Left renal pelvis (tissue), 4 donors: ENCODE measurements at places on chromosomes 4 and X. TPM values are rescaled to one million over a fixed set of nuclear protein-coding genes. Genes with fewer than 3 reads are reported as not detected.

Gene HSD17B13
- 0.53 TPM for polyA plus RNA-seq

Gene PHKA1
- 5.9 TPM for polyA plus RNA-seq

Gene FAM199X
- 48.1 TPM for polyA plus RNA-seq

Gene DKC1
- polyA plus RNA-seq: 58.8 TPM

Gene CLGN
- 4.2 TPM for polyA plus RNA-seq

Gene PDE6B
- 43.4 TPM for polyA plus RNA-seq

Gene FAT1
- 239 TPM for polyA plus RNA-seq

Gene PF4V1
- 1.2 TPM for polyA plus RNA-seq

Gene PCDH19
- 2.7 TPM for polyA plus RNA-seq

Gene MAGEB17
- not detected for polyA plus RNA-seq

Gene FHDC1
- 4.4 TPM for polyA plus RNA-seq

Gene PAGE1
- polyA plus RNA-seq: not detected

Gene NLGN3
- polyA plus RNA-seq: 6.9 TPM

Gene CD38
- polyA plus RNA-seq: 0.93 TPM

Gene GPAT3
- 17.9 TPM for polyA plus RNA-seq

DNA sequence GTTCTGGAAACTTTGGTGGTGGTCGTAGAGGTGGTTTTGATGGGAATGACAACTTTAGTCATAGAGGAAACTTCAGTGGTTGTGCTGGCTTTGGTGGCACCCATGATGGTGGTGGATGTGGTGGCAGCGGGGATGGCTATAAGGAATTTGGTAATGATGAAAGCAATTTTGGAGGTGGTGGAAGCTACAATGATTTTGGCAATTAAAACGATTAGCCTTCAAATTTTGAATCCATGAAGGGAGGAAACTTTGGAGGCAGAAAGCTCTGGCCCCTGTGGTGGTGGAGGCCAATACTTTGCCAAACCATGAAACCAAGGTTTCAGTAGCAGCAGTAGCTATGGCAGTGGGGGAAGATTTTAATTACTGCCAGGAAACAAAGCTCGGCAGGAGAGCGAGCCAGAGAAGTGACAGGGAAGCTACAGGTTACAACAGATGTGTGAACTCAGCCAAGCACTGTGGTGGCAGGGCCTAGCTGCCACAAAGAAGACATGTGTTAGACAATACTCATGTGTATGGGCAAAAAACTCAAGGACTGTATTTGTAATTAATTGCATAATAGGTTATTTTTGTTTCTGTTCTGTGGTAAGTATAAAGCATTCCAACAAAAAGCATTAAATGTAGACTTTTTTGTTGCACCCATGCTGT, 23.2 kb upstream of the SOD3 start:
- DNase-seq: no peak

DNA sequence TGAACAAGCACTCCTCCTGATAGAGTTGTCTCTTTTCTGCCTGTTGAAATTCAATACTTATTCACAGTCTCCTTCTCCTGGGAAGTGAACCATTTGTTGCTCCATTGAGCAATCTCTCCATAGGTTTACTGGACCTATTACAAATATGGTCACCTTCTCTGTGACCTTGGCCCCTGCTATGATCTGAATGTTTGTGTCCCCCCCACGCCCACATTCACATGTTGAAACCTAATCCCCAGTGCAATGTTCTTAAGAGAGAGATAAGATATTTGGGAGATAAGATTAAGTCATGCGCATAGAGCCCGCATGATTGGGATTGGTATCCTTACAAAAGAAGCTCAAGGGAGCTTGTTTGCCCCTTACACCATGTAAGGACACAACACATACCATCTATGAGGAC, 54.1 kb upstream of the GABRE start:
- DNase-seq: no peak

DNA sequence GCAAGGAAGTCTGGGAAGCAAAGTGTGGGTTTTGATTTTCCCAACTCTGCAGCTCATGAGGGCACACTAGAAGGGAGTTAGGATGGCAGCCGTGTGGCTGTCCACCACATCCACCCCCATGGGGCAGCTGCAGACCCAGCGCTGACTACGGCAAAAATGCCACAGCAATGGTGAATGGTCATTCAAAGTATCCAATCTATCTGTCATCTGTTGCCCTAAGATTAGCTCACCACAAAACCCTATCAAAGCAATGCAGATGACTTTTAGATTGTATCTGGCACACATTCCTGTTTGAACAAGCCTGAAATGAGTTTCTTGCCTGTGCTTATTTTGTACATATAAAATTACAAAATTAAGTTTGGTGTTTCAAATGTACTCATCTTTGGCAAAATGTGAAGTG, 29.7 kb upstream of the HPSE start:
- no peak for DNase-seq

GRCh38 chr4:22504922-22505321, 10.9 kb downstream of the ADGRA3 start:
- DNase-seq: no peak

GRCh38 chr4:112823606-112824005, 186.7 kb downstream of the LARP7 start:
- DNase-seq: no peak

GRCh38 chr4:143961075-143961474, 55.7 kb upstream of the GYPE start:
- no peak for DNase-seq

GRCh38 chr4:81085291-81085690, 54.8 kb downstream of the BMP3 start:
- DNase-seq: no peak

- no peak for DNase-seq
Measured at GRCh38 chr4:93827272-93827947, 1.1 kb upstream of the ATOH1 start.

DNA sequence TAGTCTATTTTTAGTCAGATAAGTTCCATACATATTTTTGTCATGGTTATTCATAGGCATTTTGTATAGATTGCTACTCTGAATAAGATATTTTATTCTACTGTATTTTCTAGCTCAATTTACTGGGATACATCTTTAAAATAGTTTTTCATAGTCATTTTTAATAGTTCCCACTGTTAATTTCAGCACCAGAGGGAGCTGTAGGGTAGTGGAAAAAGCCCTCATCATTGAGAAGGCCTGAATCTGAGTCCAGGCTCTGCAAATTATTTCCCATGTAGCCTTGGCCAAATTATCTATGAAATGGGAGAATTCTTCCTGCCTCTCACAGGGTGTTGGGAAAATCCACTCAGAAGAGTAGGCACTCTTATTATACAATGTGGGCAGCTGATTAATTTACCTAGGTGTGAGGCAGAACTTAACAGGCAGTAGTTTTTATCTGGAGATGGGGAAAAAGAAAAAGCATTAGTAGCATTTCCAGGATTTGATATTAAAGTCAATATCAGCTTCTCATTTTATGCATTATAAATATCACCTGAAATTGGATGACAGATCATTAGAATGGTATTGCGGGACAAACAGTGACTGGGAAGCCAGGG, 102.9 kb upstream of the PAQR3 start:
- DNase-seq: peak; percentile 6

DNA sequence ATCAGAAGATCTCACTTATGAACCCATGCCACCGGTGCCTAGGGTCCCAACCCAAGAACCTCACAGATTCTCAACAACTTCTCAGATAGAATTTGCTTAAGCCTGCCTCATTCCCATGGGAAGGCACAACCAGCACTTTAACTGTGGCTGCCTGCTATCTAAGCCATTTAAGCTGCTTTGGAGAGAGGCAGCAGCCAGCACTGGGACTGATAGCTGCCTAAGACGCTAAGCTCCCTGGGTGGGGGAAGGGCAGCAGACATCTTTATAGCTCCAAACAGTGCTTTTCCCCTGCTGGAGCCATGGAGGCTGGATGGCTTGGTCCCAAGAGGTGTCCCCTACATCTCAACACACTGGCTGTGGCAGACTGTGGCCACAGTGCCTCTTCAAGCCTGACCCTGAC, 1268.6 kb downstream of the FAM133A start:
- DNase-seq: no peak

- DNase-seq: no peak
Measured at GRCh38 chr4:31104043-31104442, 383.9 kb downstream of the PCDH7 start.

DNA sequence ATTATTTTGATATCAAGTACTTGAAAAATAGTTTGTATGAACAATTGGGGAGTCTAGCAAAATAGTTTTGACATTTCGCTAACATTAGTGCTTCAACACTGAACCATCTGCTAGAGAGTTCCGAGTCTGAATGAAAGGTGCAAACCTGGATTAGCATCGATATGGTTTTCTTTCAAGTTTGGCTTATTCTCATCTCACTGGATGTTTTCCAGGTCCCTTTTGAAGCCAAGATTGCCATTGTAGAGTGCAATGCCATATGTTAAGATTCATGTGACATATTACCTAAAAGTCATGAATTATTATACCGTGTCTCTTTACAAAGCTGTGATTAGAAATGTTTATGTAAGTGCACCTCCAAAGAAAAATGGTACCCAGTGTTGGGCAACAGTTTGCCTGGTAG, 36.8 kb upstream of the NAA11 start:
- no peak for DNase-seq

- DNase-seq: no peak
Measured at GRCh38 chrX:135345107-135345589, 35.9 kb downstream of the ETDC start.

GRCh38 chr4:155265113-155265512, 56.7 kb downstream of the NPY2R start:
- no peak for DNase-seq
